ENCODE measurements at places on chromosomes 2 and 18.

DNA sequence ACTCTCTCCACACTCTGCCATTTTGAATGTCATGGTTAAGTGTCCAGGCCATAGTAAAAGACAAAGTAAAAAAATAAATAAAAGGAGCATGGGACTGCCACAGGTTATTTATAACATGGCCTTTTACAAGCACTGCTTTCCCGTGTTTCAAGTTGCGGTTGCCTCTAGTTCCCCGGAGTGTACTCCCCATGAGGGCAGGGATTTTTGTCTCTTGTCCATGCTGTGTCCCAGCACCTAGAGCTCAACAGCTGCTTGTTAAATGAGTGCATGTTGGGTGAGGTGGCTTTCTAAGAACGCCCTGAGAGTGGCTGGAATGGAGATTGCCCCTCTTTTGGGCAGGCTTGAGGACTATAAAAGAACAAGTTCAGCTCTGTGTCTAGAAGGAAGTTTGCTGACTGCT, 8.4 kb downstream of the CAVIN2 start:
- DNase-seq = no peak

- no peak for DNase-seq
These were observed 291.5 kb upstream of the KLHL29 start for GRCh38 chr2:23093513-23093912.

DNA sequence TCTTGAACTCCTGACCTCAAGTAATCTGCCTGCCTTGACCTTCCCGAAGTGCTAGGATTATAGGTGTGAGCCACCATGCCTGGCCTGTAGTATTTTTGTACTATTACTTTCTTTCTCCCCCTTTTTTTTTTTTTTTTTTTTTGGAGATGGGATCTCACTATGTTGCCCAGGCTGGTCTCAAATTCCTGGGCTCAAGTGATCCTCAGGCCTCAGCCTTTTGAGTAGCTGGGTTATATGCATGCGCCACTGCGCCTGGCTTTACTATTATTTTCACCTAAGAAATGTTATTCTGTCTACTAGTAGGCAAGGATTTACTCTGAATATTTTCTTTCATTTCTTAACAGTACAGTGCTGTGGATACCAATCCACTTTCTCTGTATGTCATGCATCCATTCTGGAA, 17.4 kb upstream of the ADGRF3 start:
- no peak for DNase-seq

- no peak for DNase-seq
These were observed 12.0 kb downstream of the GPR35 start for GRCh38 chr2:240637116-240637900.

- no peak for DNase-seq
These were observed 92.7 kb downstream of the CSRNP3 start for GRCh38 chr2:165562233-165562632.

DNA sequence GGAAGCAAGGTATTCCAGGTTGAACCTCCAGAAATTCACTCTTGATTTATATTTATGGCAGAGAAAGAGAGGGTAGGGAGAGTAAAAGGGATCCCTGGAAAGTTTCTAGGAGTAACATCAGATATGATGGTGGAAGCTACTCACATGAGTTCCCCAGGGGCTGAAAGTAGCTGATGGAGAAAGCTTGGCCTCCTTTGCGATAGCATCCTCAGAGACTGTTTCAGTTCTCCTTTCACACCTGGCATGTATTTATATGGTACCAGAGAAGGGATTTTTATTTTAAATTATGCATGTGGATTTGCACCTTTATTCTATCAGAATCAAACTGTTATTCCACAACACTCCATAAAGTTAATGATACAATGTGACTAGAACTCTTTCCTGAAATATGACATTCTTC, 126.3 kb upstream of the OSR1 start:
- DNase-seq = no peak
